ENCODE measurements at places on chromosomes 4 and X. TPM values are rescaled to one million over a fixed set of nuclear protein-coding genes. Genes with fewer than 3 reads are reported as not detected.
A peak's percentile ranks its signal among the peaks of the same experiment; 100 is the strongest.

GRCh38 chr4:64518600-64518999 lies 109.3 kb upstream of the TECRL start:
- DNase-seq = no peak

DNA sequence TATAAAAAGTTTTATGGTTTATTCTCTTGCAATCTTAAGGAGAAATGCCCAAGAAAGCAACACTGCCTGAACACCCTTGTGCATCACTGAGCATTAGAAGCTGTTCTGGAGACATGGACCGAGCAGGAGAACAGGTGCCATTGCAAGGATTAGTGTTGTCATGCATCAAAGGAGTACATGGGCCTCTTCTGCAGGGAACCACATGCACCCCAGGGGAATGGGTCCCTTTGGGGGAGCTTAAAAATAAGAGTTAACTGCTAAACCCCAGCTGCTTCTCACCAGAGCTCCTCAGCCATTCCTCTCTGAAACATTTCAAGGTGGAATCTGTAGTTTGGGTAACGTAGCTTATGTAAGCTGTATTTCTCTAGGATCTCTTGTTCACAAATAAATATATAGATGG lies 353.0 kb upstream of the SLC7A11 start:
- no peak for DNase-seq

DNA sequence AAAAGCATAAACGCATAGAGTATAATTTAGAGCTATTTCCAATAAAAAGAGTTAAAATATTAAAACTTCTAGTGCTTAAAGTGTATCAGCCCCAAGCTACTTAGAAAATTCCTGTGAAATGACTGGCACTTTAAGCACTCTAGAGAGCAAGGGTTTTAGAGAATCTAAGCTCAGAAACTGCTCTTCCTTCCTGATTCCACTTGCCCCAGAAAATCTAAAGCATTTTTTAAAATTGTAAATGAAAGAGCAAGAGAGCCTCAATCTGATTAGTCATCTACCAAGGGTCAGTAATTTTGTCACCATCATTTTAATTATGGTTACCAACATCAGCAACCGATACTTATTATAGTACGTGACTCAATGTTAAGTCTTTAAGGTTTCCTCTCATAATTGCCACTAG lies 25.0 kb downstream of the CTPS2 start:
- DNase-seq = no peak

The CPLX1 gene
- total RNA-seq = 0.37 TPM

GRCh38 chrX:131305926-131306325 lies 16.8 kb upstream of the IGSF1 start:
- no peak for DNase-seq

- DNase-seq = no peak
Observed at GRCh38 chrX:55713631-55714030, 3.9 kb upstream of the RRAGB start.

DNA sequence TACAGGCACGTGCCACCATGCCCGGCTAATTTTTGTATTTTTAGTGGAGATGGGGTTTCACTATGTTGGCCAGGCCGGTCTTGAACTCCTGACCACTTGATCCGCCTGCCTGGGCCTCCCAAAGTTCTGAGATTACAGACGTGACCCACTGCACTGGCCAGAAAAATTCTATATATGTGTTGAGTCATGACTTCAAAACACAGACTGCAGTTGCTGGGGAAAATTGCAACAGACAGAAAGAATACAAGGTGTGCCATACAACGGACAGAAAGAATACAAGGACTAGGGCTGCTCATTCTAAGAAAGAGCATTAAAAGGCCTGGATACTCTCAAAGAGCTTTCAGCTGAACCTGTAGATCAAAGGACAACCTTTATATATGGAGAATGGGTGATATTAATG lies 109.6 kb upstream of the ACSL4 start:
- no peak for DNase-seq

GRCh38 chrX:132953354-132953753 lies 5.1 kb downstream of the HS6ST2 start:
- no peak for DNase-seq

The PNMA3 gene
- total RNA-seq = 1.7 TPM

GRCh38 chr4:160009656-160010493 lies 907.0 kb downstream of the RAPGEF2 start:
- no peak for DNase-seq

DNA sequence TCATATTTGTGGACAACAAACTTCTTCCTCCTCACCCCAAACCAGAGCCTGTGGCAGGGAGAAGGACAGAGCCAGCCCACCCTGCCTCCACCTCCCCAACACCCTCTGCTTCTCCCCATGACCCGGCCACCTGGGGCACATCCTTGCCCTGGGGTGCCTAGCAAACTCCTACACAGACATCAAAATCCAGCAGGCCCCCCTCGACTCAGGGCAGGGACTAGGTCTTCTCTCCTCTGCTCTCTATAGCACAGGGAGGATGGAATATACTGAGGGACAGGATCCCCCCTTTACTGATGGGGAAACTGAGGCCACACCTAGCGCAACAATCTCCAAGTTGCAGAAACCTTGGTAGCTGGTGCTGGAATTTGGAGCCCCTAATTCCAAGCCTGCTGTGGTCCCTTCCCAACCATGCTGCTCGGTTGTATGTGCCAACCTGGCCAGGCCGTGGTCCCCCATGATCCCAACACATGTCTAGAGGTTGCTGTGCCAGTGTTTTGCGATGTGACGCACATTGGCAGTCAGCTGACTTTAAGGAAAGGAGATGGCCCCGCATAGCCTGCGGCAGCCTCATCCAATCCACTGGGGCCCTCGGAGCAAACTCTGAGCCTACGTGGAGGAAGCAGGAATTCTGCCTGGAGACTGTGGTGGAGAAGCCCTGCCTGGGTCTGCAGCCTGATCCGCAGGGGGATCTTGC lies 53.9 kb upstream of the ADRA2C start:
- no peak for DNase-seq

DNA sequence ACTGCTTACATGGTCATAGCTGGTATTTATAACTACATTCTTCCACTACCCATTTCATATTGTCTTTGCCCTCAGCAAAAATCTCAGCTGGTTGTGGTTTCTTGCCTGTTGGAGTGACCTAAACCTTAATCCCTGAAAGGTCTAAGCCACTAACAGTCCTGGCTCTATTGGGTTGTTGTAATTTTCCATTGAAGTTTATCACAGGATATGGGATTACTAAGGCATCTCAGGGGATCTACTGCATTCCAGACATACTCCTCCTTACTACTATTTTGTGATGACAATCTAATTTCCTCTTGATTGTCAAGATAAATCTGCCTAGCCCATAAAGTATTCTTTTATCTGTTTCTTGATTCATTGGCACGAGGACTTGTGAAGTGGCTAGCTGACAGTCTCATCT lies 6.2 kb upstream of the OSTC start:
- DNase-seq = no peak

GRCh38 chr4:71262161-71262560 lies 76.7 kb upstream of the SLC4A4 start:
- DNase-seq = no peak

DNA sequence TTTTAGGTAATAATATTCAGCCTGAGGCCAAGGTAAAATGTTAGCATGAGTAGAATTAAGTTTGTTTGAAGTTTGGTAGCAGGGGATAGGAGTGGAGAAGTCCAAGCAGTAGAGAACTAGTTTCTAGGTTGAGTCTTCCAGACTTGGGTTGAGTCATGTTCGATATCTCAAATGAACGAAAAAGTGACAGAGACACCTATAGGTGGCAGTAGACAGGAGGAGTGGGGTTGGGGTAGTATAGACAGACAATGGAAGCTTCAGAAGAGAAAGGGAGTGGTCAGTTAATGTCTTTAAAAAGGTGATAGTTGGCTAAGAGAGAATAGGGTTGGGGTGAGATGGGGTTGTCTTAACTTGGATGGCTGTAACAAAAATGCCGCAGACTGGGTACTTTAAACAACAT lies 58.7 kb upstream of the EMCN start:
- DNase-seq = no peak

GRCh38 chr4:152392079-152392478 lies 143.8 kb downstream of the FBXW7 start:
- no peak for DNase-seq

DNA sequence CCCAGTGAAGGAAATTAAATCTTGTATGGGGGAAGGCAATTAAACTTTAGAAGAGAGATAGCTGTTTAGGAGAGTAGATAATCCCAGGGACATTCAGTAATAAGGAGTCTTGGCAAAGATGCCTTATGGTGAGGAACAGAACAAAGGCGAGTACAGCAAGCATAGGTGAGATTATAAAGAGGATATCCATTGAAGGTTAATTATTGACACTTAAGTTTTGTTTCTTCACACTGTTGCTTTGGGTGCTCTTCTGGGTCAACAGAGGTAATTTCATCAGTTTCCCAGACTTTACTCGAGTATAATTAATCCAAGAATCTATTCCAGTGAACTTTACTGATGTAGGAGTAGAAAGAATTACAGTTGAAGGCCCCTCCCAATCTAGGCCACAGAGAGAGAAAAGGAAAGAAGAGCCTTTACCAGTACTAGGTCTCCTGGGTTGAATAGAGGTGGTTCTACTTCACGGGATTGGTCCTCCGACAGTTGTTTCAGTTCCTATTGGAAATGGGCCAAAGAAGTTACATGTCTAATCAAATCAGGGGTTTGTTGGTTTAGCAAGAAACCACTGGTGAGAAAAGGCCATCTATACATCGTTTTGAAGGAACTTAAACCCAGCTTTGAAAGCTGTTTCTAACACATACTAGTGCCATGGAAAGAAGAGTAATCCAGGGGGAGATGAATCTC lies 27.2 kb downstream of the EPGN start:
- no peak for DNase-seq

GRCh38 chr4:154132406-154132805 lies 343.5 kb upstream of the SFRP2 start:
- DNase-seq = no peak

DNA sequence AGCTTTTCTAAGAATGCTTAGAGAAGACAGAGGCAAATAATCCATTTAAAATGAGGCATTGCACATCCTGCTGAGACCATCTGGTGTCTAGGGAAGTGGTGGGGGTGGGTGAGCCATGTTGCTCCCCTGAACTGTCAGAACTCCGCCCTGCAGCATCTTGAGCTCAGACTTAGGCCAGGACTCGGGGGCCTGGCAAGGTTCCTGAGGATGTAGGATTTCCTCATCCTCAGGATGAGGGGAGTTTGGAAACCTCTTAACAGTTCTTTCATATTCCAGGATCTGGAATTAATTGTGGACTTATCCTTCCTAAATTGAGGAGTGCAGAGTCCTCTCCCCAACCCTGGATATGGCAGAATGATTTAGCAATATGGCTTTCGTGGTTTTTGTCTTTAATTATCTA lies 6.6 kb downstream of the TLL1 start:
- DNase-seq = no peak

- DNase-seq = peak; percentile 28
Observed at GRCh38 chr4:48275247-48275646, 5.6 kb upstream of the TEC start.

The CRMP1 gene
- total RNA-seq = 7.7 TPM

- DNase-seq = no peak
Observed at GRCh38 chr4:45692131-45692735, 431.6 kb downstream of the GABRG1 start.

DNA sequence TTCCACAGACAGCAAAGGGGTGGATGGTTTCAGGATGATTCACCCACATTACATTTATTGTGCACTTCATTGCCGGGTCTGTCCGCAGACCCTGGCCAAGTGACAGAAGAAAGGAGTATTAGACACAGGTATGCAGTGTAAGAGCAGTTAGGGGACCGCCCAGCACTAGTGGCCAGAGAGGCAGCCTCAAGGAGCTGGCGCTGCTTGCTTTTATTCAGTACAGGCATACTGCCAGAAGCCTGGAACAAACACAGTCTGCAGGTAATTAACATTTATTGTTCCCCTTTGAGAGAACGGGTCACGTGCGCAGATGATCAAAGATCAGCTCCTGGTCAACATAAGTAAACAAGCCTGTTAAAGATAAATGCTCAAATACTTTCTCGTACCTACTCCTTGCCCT lies 1639.0 kb upstream of the IGFBP7 start:
- peak; percentile 45 for DNase-seq

- no peak for DNase-seq
Observed at GRCh38 chr4:138599965-138600364, 357.8 kb upstream of the SLC7A11 start.

The KLF8 gene
- total RNA-seq = 9.3 TPM

- DNase-seq = no peak
Observed at GRCh38 chrX:2934715-2935710, 5.9 kb upstream of the ARSD start.

- no peak for DNase-seq
Observed at GRCh38 chrX:54602563-54602962, 72.5 kb downstream of the GNL3L start.

DNA sequence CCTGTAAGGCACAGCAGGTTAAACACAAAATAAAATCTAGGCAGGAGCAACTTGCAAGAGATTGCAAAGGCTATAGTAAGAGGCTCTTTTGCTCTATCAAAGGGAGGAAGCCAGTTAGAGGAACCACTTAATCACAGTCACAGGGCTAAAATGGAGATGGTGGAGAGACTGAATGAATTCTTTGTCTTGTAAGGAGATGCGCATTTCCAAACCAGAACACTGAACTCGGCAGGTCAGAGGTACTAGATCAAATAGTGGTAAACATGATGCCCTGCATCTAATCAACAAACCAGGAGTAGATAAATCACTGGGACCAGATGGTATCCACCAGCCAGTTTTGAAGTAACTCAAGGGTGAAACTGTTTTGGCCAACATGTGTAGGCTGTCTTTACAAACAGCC lies 55.8 kb downstream of the GPC4 start:
- no peak for DNase-seq

The CAPN6 gene
- 84.8 TPM for total RNA-seq

GRCh38 chr4:181958446-181958845 lies 284.8 kb upstream of the TENM3 start:
- DNase-seq = no peak

DNA sequence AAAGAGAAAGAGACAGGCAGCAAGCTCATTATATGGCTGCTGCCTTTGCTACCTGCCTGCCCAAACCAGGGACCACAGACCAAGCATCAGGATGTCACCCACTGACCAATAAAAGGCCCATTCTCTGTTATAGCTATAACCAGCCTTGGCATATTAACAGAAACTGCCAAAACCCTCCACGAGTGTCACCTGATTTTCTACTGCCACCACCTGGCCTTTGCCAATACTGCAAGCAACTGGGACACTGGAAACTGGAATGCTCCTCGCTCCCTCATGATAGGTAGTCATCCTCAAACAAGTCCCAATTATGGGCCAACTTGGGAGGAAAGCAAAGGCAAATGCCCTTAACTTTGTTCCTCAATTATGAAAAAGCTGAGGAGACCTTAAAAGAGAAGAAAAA lies 76.0 kb downstream of the SPIN4 start:
- DNase-seq = peak; percentile 4

The GRIA2 gene
- 0.43 TPM for total RNA-seq

GRCh38 chr4:141797966-141798365 lies 161.6 kb downstream of the IL15 start:
- DNase-seq = no peak

DNA sequence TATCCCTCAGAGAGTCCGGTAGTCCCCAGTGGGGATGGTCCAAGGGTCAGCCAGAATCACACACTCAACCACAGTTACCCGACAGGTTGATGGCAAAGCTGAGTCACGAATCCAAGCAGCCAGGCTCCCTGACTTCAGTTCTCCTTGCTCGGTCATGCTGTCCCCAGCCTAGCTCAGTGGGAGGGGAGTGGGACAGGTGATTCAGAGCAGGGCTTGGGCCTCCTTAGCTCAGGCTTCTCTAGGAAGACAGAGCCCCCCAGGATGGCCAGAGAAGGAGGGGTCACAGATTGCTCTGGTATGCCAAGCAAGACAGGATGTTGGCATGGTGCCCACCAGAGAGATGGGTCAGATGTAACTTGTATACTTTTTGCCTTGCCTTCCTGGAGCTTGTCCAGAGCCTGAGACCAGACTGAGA lies 66.5 kb downstream of the EFNB1 start:
- peak; percentile 81 for DNase-seq
